ENCODE measurements at places on chromosomes 7 and 10.

GRCh38 chr7:25802473-25802872 lies 349.5 kb upstream of the NFE2L3 start:
- no peak for DNase-seq

DNA sequence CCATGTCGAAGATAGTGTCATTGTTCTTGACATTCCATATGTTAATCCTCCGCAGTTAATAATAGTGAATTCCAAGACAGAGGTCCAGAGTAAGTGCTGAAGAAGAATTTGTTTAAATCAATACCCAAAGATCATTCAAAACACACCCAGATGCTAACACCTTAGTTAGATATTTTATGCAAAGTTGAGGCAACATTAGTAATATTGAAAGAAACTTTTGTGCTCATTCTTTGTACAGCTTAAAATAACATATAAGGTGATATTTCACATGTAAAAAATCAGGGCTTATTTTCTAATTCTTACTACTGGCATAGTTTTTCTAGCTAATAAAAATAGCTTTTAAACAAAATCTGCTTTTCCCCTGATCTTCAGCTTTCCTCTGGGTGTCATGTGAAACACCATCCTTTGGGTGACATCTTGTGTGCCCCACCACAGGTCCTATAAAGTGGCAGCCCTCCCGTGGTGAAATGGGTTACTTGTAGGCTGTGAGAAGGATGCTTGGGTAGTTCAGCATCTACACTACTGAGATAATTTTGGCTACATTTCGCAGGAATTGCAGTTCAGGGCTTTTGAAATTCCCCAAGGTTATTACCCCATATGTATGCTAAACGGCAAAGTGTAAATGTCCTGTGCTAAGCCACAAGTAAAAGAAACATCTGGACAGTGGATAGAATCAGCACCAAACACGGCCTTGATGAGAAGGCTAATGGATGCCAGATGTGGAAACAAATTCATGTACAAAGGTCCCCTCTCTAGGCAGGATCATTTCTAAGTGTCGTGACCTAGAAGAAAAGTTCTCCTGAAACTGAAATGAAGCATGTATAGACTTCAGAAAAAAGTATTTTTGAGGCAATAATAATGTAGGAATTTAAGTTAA lies 105.4 kb downstream of the GRM3 start:
- DNase-seq, result no peak

DNA sequence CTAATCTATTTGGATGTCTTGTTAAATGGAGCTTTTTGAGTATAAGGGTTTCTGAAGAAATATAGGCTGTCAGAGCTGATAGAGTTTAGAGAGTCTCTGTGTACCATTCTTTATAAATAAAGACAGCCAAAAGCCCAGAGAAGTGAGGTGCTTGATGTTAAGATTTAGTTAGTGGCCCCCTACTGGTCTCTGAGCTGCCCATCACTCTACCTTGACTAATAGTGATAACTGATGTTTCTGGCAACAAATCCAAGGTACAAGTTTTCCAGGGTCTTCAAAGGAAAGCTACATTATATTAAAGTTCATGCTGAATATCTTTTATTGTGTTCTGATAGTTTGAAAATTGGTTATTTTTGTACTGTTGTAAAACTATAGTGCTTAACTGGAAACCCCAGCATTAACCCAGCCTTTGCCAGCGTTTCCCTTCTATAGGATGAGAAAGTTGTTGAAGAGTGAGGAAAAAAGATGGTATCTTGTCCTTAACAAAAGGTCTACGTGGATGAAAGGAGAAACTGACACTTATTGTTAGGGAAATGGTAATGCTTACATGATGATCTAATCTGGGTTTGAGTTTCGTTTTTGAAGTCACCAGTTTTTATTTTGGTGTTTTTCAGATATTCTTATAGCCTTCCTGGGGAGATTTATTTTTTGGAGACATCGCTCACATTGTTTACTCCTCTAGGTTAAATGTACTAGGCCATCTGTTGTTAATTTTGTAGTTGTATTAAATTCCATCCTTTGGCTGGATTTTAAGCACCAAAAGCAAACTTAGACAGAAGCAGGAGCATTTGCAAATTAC lies 79.0 kb downstream of the AUTS2 start:
- DNase-seq, result no peak

DNA sequence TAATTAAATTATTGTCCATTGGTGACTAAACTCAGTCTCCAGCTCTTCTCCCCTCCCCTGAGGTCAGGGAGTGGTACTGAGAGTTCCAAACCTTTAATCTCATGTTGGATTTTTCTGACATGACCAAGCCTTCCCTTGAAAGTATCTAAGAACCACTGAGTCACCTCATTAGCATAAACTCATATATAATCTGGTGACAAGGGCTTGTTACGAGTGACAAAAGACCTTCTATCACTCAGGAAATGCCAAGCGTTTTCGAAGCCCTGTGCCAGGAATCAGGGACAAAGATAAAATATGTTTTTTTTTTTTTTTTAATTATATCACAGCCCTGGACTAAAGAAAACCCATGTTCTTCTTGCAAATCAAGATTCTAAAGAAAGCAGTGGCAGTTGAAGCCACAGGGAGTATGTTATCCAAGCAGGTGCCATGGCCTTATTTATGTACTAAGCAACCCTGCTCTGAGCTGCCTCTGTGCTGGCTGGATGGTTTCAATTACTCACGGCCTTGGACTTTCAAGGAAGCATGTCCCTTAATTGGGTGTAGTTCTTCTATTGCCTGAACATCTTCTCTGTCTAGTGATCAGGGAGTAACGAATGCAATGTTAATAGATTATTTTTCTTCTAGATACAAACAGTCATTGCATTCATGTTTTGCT lies 169.0 kb upstream of the PRKCQ start:
- DNase-seq, result no peak

GRCh38 chr10:7194571-7194970 lies 216.3 kb downstream of the SFMBT2 start:
- DNase-seq, result no peak

- DNase-seq, result no peak
Observed at GRCh38 chr7:96596120-96596826, 113.4 kb downstream of the SEM1 start.

DNA sequence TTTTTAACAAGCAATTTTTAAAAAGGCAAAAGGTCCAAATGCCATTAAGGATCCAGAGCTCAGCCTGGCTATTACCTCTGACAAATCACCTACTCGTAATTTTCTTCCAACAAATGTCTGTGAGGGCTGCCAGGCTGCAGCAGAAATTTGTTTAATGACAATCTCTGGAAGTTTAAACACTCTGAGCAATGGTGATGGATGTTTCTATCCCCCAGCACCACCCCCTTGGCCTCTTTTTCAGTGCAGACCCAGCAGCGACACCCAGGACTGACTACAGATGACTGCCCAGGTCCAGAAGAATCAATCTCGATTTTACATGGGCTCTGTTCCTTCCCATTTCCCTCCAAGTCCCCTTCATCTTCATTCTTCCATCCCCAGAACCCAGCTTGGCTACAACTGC lies 201.4 kb upstream of the AOAH start:
- no peak for DNase-seq

DNA sequence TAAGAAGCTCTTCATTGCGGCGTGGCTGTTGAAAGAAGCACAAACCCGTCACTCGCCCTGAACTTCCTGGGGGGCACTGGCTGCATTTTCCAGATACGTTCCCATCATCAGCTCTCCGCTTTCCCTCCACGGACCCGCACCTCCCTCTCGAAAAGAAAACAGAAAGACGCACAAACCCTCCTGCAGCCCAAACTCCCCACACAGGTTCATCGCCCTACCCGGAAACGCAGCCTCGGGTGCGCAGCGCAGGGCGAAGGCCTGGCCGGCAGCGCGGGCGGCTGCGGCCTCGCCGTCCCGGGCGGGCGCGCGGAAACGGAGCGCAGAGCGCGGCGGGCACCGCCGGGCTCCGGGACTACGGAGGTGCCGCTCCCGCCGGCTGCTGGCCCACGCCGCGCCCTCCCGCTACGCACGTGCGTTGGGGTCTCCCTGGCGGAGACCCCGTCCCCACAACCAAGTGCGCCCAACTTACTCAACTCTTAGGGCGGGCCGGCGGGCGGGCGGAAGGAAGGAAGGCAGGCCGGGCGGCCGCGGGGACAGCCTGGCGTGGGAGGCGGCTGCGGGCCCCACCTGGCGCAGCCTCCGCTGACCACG lies 822 bp downstream of the ZNF800 start:
- DNase-seq, result peak; percentile 45

- no peak for DNase-seq
Observed at GRCh38 chr10:57897611-57898010, 370.1 kb downstream of the IPMK start.

DNA sequence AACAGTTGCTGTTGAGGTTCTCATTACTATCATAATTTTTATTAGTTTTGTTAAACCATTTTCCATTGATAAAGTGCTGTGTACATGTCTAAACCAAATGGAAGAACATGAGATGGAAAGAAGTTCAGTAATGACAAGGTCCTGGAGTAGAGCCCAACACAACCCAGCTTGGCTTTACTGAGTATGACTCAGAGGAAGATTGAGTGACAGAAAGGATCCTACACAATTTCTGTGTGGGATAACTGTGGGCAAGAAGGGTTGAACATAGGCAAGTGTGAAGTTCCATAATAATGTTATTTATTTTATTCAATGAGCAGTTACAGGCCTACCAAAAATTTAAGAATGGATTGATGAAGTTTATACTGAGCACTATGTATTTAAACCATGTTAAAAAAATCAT lies 15.9 kb downstream of the PRKG1 start:
- no peak for DNase-seq

GRCh38 chr7:22430457-22430856 lies 69.5 kb downstream of the STEAP1B start:
- no peak for DNase-seq

GRCh38 chr10:48514255-48514654 lies 90.6 kb downstream of the ARHGAP22 start:
- no peak for DNase-seq

DNA sequence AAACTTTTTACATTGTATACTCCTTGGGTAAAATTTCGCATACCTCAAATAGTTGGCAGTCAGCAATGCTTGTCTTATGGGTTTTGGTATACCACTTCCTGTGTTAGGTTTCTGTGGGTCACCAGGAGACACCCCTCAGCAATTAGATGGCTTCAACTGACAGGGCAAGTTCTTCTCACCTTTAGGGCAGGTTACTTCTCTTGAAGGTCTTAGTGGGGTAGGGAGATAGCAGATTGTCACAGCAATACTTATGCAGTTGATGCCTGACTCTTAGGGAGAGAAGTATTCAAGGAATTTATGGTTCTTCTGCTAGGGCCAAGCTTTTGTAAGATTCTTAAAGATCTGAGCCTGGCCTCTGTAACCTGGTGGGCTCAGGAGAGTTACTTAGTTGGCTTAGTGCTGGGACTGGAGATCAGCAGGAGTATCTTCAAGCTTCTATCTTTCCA lies 42.9 kb downstream of the MKLN1 start:
- DNase-seq, result peak; percentile 18

GRCh38 chr7:21771906-21772610 lies 173.6 kb downstream of the CDCA7L start:
- no peak for DNase-seq

DNA sequence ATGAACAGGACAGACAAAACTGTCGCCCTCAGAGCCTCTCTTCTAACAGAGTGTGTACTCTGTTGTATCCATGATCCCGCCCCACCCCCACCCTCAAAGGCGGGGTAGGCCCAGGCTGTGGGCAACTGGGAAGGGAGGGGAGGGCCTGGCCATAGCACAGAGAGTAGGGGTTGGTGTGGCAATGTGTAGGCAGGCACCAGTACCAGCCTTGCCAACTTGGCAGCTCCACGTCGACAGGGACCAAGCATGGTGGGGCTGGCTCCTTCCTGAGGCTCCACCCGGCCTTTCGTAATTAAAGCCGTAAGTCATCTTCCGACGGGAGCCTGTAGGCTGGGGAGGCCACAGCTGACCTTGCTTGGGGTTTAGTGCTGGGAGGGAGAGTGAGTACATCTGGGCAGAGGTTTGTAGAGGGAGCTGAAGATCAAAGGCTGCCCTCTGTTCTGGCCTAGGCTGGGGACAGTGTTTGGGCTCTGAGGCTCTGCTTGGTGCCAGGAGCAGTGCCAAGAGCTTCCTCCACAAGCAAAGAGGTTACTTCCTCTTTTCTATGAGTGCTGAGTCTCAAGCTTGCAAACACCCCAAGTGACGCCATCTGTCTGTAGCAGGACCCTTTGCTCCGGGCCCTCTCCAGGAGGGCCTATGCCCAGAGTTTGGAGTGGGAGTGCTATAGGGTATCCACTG lies 121.6 kb downstream of the C10orf105 start:
- DNase-seq, result no peak

DNA sequence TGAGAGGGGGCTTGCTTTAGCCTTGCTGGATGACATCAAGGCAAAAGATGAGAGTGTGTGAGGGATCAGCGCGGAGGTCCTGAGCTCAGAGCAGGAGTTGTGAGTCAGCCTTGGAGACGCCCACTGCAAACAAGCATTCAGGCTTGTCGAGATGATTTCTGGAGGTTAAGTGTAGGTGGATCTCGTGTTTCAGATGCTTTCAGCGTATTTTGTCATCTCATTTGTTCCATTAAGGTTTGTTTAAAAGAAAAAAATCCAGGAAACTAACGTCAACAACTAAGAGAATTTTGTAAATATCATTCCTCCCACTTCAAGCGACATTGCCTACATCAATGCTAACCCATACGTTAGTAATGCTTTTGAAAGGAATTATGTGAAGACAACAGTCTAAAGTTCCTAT lies 715.4 kb upstream of the NRP1 start:
- no peak for DNase-seq

DNA sequence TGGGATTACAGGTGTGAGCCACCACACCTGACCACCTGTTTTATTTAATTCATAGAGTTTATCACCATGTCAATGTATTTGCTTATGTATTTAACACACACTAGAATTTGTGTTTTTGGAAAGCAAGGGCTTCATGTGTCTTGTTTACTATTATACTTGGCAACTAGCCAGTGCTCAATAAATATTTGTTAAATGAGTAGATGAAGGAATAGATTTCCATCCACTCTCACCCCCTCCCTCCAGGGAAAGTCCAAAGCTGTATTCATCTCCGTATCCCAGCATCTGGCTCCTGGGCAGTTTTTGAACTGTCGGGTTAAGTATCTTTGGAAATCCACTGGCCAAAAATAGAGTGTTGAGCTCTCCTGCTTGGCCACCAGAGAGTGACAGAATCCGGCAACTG lies 4.6 kb upstream of the RADIL start:
- no peak for DNase-seq

DNA sequence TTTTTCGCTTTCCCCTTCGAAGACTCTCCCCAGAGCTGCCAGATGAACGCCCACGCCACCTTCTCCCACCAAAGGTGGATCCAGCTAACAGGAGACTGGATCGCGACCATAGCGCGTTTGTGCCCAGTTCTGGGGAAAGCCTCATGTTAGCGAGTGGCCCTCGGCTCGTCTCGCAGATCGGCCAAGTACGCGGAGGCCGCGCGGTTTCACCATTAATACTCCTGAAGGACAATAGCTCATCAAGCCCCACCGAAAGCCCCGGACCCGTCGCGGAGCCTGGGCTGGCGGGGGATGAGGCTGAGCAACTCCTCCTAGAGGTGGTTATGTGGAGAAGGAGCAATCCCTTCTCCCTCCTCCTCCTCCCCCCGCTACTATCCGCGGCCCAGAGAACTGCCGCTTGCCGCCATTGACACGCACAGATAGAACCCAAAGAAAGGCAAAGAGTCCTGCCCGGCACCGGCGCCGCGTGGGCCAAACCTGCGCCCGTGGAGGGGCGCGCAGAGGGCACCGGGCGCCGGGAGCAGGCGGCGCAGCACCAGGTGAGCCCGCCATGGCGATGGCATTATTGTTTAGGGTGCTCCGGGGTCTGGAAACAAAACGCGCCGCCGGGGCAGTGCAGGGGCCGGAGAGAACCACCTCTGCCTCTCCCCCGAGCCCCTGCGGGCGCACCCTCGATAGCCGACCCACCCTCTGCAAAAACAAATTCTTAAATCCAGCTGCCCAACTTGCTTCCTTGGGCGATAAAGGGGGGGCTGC lies at the start of gene MACROH2A2:
Gene MACROH2A2 (plus strand): TSS at position 385 of the 756 bp plus-strand sequence. CDS start 22,813 bp downstream, outside the sequence.
- no peak for DNase-seq

- DNase-seq, result no peak
Observed at GRCh38 chr7:27992097-27992496, 188.5 kb downstream of the JAZF1 start.

All from T-helper 1 cell (primary cell).